ENCODE measurements at places on chromosomes 2 and 18. TPM values are rescaled to one million over a fixed set of nuclear protein-coding genes. Genes with fewer than 3 reads are reported as not detected.

- no peak for DNase-seq
Observed at GRCh38 chr2:120497261-120497977, 151.5 kb downstream of the INHBB start.

- DNase-seq: no peak
Observed at GRCh38 chr18:22172120-22172582, 2.8 kb downstream of the GATA6 start.

- DNase-seq: no peak
Observed at GRCh38 chr2:117980783-117981676, 32.8 kb downstream of the CCDC93 start.

GRCh38 chr2:33167622-33168245, 221.0 kb downstream of the LTBP1 start:
- DNase-seq: no peak

GRCh38 chr2:37987098-37987775, 62.1 kb downstream of the RMDN2 start:
- DNase-seq: no peak

- DNase-seq: no peak
Observed at GRCh38 chr2:13667415-13667757, 950.6 kb downstream of the TRIB2 start.

DNA sequence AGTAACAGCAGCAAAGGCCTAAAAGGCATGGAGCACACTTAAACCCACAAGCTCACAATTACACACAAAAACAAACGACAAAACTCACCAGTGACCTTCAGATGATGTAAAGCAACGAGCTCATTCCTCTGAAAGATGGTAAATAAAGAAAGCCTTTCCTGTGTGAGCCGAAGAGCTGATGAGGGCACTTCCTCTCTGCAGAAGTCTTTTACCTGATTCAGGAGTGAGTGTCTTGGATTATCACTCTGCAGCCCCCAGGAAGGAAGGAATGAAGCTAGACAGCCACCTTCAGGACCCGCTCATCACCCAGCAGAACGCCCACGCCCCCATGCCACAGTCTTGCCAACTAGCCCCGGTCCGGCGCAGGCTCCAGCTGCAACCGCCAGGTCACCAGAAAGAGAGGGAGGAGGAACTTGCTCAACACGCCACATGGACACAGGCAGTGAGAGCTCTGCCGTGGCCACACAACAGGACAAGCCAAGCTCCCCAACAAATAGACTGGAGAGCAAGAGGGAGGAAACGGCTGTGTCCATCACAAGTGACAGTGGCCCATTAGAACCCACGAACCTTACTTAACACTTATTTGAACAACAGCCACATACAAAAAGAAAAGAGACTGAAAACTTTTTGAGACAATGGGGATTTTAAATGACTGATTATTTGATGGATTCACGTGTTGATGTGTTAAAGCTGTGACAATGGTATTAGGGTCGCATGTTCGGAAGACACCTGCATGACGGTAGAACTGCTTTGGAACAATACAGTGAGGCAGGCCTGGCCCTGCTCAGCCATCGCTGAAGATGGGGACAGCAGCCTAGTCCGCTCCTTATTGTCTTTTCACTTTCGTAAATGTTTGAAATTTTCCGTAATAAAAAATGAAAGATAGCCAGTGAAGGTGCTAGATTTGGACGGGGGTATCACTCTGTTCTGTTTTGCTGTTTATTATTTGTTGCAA, 127.3 kb downstream of the HDAC4 start:
- no peak for DNase-seq

GRCh38 chr2:199764273-199764800, 86.7 kb downstream of the FTCDNL1 start:
- DNase-seq: no peak

- DNase-seq: peak; percentile 33
Observed at GRCh38 chr2:1755436-1756191, 11.3 kb upstream of the PXDN start.

DNA sequence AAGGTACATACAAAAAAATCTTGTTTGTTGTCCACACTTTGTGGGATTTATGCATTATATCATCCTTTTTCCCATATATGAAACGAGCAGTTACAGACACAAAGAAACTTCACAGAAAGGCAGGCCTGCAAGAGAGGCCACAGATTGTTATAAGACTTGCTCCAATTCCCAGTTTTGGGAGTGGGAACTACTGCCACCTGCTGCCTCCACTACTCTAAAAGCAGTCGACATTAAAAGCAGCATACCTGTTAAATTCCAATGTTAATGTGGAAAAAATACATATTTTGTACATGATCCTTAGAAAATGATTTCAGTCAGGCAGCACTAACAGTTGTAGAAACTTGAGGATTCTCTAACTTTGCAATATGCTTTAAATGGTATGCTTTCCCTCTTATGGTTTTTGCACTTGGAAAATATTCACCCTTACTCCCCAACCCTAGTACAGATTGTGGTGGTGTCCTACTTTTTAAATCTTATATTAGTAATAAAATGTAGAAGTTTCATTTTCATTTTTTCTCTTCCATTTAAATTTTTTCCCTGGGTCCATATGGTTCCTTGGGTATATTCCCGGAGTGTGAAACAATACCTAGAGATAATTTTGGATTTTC, 37.9 kb downstream of the SLC38A11 start:
- DNase-seq: peak; percentile 69

DNA sequence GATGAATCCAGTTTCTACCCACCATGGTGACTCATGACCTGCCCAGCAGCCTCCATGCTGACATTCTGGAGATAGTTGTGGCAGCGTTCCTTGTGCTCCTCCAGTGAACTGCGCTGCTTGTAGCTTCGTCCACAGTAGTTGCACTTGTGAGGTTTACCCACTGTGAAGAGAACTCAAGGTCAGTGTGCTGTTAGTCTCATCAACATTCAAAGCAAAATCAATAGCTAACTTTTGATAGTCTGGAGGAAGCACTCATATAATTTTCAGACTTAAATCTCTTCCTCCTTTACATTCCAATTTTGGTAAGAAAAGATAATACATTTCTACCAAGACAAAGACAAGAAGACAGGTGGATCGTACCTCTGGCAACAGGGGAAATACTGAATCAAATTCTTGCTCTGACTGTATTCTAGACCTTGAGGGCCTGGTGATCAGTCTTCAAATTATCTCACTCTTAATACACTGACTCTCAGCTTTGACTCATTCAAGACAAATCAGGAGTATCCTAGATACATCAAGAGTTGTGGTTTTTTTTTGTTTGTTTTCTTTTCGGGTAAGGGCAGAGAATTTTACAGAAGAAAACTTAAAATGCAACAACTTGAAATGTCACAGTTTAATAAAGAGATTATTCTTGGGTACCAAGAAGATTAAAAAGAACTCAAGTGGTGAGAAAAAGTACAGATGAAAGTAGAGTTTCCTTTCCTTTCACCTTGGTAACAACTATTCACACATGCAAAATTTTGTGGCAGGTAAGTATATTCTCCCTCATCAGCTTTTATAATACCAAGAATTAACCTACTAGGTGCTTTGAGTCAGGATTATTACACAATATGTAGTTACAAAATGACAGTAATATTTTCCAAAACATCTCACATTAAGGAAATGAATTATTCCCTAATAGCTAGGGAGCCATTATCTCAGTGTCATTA, 129.2 kb downstream of the IKZF2 start:
- no peak for DNase-seq

DNA sequence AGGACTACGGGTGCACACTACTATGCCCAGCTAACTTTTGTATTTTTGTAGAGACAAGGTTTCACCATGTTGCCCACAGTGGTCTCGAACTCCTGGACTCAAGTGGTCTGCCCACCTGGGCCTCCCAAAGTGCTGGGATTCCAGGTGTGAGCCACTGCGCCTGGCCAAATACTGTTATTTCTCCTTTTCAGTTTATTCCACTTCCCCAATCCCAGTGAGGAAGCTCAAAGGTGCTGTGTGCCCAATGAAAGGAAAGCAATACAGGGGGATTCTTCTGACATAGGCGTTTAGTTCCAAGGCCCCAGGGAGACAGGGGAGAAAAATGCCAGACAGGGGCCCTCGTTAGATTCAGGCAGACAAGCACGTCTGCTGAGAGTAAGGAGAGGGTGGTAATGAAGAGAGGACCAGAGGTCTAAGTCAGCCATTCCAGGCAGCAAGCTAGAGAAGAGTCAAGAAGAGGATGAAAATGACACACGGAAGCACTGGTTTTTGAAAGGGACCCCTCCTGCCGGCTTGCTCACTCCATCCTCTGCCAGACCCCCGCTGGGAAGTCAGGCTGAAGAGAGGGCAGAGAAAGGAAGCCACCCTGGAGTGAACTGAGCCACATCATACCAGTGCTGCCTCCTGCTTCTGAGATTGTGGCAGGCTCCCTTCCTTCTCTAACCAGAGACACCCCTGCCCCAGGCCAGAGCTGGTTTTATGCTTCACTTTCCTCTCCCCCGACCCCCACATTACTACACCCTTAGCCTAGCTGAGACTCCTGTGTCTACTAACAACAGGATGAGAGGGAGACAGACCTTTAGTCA, 6.7 kb downstream of the INO80C start:
- DNase-seq: no peak

DNA sequence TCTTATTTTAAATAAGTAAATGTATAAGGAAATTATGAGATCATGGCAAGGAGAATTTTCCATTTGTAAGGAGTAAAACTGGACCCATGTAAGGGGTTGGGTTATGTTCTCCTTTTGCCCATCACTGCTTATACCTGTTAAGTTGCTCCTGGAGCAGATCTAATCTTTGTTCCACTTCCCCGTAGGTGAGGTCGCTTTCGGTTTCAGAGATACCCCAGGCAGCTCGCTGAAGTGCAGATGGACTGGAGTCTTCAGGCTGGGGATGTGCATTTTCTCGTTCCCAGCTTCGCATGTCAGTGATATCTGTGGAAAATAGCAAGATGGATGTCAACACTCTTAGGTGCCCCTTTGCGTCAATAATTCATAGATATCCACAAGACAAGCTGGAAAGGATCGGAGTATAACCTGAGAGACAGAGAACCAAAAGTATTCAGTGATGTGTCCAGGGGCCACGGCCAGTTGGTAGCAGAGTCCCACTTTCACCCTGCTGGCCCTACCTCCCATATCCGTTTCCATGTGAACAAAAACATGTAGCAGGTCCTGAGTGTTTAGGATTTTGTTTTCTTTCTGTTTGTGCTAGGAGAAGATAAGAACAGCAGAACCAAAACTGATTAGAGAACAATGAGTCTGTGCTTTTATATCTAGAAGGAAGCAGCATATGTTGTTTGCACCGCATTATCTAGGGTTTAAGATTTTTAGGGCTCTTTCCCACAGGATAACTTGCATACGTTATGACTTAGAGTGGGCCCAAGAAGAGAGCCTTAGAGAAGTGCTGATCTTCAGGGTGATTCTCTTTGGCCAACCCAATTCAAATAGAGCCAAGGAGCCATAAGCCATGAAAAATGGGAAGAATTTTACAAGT, 36.0 kb downstream of the GCA start:
- no peak for DNase-seq

The SERPINB4 gene
- total RNA-seq: not detected

The MAB21L4 gene
- total RNA-seq: 0.48 TPM

The CYRIA gene
- 13.2 TPM for total RNA-seq

The ZNF516 gene
- total RNA-seq: 99.9 TPM

The LPIN2 gene
- 26.4 TPM for total RNA-seq

The SLC40A1 gene
- total RNA-seq: 345 TPM
